Activated T-helper 1 cell treated with Interleukin-2 at 50 U/mL for 16 hours (primary cell): ENCODE measurements at places on chromosomes 13 and 19.
A peak's percentile ranks its signal among the peaks of the same experiment; 100 is the strongest.

- DNase-seq = no peak
Observed at GRCh38 chr19:9848060-9848459, 12.9 kb downstream of the PIN1 start.

DNA sequence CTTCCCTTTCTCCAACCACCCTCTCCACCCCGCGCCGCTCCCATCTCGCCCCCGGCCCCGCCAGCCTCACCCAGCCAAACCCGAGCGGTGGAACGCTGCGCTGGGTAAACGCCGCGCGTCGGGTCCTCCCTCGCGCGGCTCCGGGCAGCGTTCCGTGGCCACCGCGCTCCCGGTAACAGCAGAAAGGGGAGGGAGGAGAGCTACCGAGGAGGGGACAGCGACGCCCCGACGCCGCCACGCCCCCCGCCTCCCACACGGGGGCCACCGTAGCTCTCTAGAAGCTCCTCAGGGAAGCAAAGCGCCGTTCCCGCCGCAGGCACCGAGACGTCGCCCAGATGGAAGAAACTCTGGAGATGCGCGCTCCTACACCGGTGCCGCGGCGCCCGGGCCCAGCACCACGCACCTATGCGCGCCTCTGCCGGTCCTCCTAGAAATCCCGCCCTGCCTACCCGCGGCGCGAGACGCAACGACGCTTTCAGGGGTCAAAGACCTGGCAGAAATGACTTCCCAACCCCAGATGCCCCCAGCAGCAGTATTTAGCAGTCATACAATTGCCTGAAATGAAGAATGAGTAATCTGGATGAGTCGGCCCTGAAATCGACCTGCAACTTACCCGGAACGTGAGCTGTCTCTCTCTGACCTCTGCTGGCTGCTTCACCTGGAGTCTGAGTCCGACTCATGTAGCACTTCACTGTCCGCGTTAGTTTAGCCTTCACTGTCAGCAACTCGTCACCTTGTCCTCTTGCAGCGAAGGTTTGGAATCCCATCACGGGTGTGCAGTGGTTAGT is at the start of gene RUBCNL:
Gene RUBCNL (minus strand): TSS at position 189 of the 788 bp plus-strand sequence. CDS start 14,777 bp downstream, outside the sequence.
- DNase-seq = no peak

DNA sequence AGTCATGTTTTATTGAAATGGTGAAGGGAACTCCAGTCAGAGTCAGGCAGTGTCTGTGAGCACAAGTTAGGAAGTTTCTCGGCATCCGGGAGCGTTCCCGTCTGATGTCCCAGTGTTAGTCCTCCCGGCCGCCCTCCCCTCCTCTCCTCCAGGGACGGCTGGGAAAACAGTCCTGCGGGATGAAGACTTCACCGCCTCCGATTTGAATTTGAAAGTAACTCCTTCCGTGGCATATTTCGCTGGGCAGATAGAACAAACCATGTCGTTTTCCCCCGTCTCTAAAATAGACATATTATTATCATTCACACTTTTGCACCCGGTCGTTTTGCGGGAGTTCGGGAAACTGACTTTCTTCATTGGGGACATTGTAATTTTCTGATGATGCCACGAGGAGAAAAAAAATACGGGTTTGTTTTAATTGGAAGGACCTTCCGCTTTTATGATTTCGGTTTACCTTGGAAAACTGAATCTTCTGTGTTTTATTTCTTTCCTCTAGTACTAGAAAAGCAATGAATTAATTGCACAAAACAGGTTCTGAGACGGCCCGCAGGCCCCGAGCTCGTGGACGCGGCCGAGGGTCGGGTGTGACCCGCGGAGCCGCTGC is 76.6 kb downstream of the ZIC5 start:
- no peak for DNase-seq

- no peak for DNase-seq
Observed at GRCh38 chr13:98575009-98575903, 1.7 kb downstream of the STK24 start.

DNA sequence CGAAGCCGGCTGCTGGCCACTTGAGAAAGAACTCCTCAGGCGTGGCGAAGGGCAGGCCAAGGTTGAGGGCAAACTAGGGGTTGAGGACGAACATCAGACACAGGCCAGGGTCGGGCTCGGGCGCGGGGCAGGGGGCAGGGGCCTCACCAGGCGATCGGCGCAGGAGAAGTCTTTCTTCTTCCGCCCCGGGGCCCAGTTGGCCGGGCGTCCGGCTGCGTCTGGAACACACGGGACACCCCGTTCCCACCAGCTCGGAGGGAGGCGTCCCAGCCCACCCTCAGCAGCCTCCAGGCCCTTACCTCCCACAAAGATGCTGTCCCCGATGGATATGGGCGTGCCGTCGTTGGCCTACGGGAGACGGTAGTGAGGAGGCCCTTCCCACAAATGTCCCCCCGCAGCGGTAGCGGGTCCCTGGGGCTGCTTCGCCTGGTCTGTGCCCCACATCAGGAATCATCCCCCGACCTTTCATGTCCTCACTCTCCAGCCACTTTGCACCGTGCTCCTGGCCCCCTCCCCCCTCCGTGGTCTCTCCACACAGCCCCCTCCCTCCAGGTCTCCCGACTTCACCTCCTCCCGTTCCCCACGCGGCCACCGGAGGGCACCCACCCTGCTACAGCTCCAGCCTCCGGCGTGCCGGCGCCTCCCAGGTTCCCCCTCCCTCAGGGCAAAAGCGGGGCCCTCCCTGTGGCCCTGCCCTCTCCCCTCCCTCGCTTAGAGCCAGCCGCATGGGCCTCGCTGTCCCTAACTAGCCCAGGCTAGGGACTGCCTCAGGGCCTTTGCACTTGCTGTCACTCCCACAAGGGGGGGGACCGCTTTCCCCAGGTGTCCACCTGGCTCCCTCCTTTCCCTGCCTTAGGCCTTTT is 4.8 kb downstream of the PNKP start:
- no peak for DNase-seq

- no peak for DNase-seq
Observed at GRCh38 chr19:29385191-29385795, 140.5 kb upstream of the VSTM2B start.

- DNase-seq = no peak
Observed at GRCh38 chr13:50692396-50692915, 151.0 kb downstream of the DLEU7 start.

GRCh38 chr13:35765366-35765765 is 288.9 kb upstream of the MAB21L1 start:
- DNase-seq = no peak

DNA sequence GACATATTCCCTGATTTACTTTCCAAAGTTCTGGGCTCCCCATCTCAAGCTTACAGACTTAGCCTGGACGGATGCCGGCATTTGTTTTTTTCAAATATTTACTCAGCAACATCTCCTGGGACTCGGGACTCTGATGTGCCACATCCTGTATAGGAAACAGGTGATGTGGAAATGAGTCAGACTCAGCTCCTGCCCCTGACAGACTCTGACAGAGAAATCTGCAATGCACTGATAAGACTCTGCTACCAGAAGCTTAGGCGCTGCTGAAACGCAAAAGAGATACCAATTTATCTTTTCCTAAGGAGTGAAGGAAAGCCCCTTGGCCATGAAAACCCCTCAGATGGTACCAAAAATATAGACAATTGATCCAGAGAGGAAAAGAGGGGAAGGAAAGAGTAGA is 16.2 kb downstream of the LAIR2 start:
- DNase-seq = no peak

- DNase-seq = no peak
Observed at GRCh38 chr19:41220811-41221210, 1.8 kb downstream of the AXL start.

GRCh38 chr19:50717026-50717723 is 2.4 kb downstream of the SHANK1 start:
- DNase-seq = no peak

GRCh38 chr13:53167561-53167960 is 138.9 kb downstream of the OLFM4 start:
- DNase-seq = no peak

DNA sequence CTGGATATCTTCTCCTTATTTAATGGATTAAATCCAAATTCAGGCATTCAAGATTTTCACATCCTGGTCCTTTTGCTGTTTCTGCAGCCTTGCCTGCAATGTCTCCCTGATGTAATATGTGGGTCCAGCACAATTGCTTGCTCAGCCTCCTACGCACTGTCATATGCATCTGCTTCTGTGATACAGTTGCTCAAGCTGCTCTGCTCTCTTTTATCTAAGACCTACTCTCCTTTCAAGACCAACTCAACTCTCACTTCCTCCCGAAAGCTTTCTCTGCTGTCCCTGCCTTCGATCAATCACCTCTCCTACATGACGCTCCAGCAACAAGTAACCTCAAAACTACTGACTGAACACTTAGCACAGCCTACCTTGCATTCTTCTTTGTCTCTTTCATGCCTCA is 138.2 kb downstream of the DCLK1 start:
- no peak for DNase-seq

- DNase-seq = peak; percentile 85
Observed at GRCh38 chr13:23579072-23579895, 9.1 kb downstream of the TNFRSF19 start.

DNA sequence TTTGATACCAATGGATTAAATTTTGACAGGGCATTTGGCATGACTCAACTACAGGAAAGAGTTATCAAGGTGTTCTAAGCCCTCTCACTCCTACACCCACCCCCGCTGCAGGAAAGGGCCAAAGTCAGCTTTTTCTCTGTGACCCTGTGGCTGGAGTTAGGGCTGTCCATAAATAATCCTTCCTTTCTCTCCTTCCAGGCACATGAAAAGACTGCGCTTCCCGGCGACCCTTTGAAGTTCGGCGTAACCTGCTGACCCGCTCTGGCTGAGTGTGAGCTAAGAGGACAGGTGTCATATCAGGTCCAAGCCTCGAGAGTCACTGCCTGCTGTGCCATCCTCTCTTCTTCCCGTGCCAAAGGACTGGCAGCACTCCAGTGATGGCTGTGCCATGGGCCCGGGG is 25.6 kb downstream of the ZNF114 start:
- DNase-seq = no peak

- no peak for DNase-seq
Observed at GRCh38 chr13:79909644-79910043, 428.7 kb downstream of the NDFIP2 start.

DNA sequence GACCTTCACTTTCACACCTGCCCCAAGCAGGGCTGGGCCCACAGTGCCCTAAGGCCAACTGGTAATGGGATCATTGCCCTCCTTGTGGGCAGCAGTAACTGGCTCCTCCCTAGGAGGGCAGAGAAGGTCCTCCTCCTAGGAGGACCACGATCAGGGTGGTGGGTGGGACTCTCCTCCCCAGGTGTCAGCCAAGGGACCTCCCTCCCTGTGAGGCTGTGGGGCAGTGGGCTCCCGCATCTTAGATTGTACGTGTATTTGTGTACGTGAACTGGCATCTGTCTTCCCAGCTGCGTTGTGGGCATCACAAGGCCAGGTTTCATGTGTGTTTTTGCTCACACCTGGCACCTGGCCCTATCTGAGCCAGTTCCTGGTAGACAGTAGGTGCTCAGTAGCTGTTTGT is 111.8 kb downstream of the SOX1 start:
- DNase-seq = no peak

DNA sequence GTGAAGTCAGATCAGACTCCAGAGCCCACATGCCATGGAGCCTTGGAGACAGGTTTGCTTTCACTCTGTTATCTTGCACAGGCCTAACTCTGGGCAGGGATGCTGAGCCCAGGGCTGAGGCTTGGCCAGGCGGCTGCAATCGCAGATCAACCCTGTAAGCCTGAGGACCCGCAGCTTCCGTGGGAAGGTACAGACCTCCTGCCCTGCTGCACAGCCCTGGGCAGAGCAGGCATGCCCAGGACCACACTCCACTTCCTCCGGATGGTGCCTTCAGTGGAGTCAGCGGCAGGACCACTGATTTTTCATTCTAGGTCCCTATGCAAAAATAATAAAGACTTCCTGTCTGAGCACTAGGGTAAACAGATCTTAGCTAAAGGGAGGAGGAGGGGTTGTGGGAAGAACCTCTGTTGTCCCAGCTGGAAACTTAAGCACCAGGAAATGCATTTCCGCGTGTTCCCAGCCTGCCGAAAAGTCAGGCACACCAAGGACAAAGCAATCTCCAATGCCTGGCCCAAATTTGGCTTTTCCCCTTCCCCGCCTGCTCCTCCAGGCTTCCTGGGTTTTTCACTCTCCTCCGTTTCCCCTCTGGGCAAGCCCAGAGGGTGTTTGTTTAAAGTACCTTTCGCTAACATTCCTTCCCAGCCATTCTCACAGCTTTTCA is 87.3 kb downstream of the KCTD15 start:
- no peak for DNase-seq

- no peak for DNase-seq
Observed at GRCh38 chr13:109500146-109500773, 286.1 kb downstream of the IRS2 start.

GRCh38 chr13:39559847-39560246 is 43.1 kb downstream of the LHFPL6 start:
- no peak for DNase-seq

- no peak for DNase-seq
Observed at GRCh38 chr13:54606944-54607343, 1578.3 kb downstream of the OLFM4 start.

DNA sequence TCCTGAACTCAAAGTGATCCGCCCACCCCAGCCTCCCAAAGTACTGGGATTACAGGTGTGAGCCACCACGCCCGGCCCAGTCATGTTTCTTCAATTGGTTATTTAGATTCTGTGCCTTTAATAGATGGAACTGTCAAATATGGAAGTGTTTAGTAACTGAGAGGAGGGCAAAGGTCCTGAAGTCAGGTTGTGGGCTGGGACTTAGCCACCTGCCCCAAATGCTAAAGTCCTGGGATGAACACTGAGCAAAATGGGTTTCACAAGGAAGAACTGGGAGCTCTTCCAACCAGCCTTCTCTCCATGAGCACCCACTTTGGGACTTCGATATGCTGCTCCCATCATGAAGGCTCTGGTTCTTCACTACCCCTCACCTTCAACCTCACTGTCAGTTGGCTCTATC is 21.7 kb downstream of the AKAP8 start:
- DNase-seq = no peak

DNA sequence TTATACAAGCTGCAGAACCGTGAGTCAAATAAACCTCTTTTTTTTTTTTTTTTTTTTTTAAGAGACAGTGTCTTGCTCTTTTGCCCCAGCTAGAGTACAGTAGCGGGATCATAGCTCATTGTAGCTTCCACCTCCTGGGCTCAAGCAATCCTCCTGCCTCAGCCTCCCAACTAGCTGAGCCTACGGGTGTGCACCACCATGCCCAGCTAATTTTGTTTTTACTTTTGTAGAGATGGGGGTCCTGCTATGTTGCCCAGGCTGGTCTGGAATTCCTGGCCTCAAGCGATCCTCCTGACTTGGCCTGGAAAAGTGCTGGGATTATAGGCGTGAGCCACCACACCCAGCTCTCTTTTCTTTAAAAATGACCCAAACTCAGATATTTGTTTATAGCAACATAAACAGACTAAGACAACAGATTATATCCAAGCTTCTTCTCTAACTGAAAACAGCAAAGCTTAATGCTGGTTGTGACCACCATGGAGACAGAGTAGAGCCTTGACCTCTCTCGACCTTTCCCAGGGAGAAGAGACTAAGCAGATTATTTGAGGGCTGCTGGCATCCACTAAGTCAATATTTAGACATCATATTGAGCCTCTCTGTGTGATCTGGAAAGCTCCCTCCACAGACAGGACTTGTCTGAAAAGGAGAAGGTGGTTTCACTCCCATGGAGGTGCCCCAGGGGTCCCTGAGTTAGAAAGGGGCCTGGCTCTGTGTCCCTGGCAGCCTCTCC is 150.0 kb downstream of the KCTD15 start:
- no peak for DNase-seq

- no peak for DNase-seq
Observed at GRCh38 chr13:108383667-108384066, 114.1 kb downstream of the TNFSF13B start.

GRCh38 chr19:41811036-41811435 is 14.6 kb downstream of the CEACAM3 start:
- DNase-seq = no peak

- DNase-seq = no peak
Observed at GRCh38 chr13:94658926-94659597, 53.3 kb downstream of the SOX21 start.
